ENCODE measurements at places on chromosomes 2 and 18. TPM values are rescaled to one million over a fixed set of nuclear protein-coding genes. Genes with fewer than 3 reads are reported as not detected.

DNA sequence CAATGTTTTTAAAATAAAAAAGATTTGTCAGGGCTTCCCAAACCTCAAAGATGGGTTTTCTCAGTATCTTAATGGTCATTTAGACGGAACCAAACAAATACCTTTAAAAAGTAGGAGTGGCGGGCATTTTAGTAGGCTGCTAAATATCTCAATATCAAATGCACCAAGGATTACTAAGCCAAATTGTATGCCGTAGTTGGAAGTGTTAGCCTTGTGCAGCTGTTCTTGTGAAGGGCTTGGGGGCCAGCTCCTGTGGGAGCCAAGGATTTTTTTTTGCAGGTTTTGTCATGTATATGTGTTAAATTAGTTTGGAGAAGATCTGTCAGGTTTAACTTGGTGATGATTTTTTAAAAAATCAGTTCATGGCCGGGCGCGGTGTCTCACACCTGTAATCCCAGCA is 52.1 kb downstream of the ACTR2 start:
- H3K4me3 ChIP-seq: no peak overlapping the region
- no peaks in the 10 kb centered on the region for H3K27me3 ChIP-seq
- H3K4me1 ChIP-seq: peaks cover 50% of the 10 kb centered on the region
- peaks cover 7% of the 10 kb centered on the region for H3K36me3 ChIP-seq
- DNase-seq: no peak

- H3K27me3 ChIP-seq: no peaks in the 10 kb centered on the region
- H3K4me1 ChIP-seq: no peaks in the 10 kb centered on the region
- no peaks in the 10 kb centered on the region for H3K36me3 ChIP-seq
- no peak for DNase-seq
- H3K4me3 ChIP-seq: no peak overlapping the region
These were observed 157.4 kb downstream of the ARL4C start for GRCh38 chr2:234339501-234339900.

DNA sequence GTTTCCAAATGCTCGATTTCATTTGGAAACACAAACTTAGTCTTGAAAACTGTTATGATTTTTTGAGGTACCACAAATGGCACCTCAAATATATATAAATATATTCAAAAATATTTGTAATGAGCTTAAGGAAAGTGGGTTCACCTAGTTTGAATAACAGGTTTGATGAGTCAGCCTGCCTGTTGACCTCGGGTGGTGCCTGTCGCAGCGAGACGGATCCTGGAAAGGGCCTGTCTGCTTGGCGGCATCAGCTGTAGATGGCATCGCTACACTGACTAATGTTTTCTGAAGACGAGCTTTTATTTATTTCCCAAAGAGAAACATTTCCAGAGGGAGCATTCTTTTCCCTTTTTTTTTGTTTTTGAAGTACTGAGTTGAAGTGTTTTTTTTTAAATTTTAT is 6.9 kb downstream of the ALLC start:
- no peak overlapping the region for H3K4me3 ChIP-seq
- no peaks in the 10 kb centered on the region for H3K36me3 ChIP-seq
- peak; percentile 15 for DNase-seq
- H3K27ac ChIP-seq: no peak overlapping the region

DNA sequence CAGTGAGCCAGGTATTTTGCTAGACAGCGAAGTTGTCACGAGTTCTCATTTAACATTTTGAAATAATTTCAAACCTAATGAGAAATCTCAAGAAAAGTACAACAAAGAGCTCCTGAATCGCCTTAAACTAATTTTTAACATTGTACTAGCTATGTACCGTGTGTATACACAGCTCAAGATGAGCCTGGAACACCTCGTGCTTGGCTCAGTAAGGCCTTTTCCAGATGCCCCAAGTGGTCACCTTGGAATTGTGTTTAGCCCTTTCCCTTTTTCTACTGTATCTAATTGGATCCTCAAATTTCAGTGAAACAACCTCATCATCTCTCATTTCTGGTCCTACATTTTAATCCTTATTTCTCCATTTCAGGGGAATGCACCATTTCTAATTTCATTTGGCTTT is 7.2 kb downstream of the PTPN4 start:
- H3K4me1 ChIP-seq: peaks cover 9% of the 10 kb centered on the region
- H3K27me3 ChIP-seq: no peaks in the 10 kb centered on the region
- H3K27ac ChIP-seq: no peak overlapping the region
- H3K4me3 ChIP-seq: no peak overlapping the region

ALPG gene
- total RNA-seq: not detected

DNA sequence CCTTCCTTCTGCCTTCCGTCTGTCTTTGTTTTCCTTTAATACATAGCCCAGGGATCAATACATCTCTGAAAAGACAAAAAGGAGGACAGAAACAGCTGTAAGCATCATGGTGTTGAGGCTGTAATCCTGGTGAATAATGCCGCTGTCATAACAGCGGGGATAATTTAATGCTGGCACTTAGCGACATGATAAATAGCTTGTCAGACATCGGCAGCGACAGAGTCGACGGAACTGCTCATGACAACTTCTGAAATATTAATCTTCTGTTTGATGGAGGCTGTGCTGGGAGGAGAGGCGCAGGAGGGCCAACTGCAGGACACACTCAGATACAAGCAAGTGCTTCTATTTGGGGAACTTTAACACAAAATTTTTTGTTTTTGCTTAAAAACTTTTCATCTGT is 602.2 kb downstream of the GALR1 start:
- H3K36me3 ChIP-seq: no peaks in the 10 kb centered on the region
- no peaks in the 10 kb centered on the region for H3K4me1 ChIP-seq
- no peak for DNase-seq
- H3K4me3 ChIP-seq: no peak overlapping the region
- H3K27ac ChIP-seq: no peak overlapping the region

DNA sequence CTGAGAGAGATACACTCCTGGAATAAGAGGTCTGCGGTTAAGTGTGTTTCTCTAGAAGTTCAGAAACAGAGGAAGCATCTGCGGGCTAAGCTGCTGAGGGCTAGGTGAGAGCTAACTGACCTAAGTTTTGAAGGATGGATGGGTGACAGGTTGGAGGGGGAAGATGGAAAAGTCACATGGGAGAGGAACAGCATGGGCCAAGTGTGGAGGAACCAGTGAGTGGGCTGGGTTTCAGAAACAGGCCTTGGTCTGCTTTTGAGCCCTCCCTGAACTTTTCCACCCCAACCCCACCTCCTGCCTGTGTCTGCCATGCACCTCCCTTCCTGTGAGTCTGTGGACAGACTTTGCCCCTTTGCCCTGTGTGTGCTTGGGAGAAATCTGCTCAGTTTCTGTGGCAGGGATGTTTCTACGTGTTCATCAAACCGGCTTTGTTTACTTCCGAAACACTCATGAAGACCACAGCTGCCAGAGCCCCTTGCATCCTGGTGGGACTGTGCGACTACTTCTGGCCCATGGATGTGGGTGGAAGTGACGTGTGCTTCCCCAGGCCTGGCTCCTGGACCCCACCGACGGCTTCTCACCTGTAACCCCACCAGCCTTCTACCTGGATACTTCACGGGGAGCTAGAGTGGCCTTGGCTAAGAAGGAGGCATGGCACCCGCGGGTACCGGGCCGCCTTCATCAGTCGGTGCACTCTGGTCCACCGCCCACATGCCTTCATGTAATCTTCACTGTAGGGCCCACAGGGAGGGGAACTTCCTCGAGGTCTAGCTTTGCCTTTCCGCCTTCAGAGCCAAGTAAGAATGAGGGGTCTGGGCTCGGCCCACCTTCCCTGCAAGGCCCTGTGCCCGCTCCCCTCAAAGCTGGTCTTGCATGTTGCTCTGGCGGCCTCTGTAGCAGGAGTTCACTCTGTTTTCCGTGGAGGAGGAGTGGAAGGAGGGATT is 1.4 kb upstream of the HPCAL1 start:
- H3K27me3 ChIP-seq: no peaks in the 10 kb centered on the region
- no peak overlapping the region for H3K27ac ChIP-seq
- no peak for DNase-seq
- H3K36me3 ChIP-seq: no peaks in the 10 kb centered on the region
- peak overlapping the region; percentile 28 for H3K4me3 ChIP-seq
- peaks cover 31% of the 10 kb centered on the region for H3K4me1 ChIP-seq

DNA sequence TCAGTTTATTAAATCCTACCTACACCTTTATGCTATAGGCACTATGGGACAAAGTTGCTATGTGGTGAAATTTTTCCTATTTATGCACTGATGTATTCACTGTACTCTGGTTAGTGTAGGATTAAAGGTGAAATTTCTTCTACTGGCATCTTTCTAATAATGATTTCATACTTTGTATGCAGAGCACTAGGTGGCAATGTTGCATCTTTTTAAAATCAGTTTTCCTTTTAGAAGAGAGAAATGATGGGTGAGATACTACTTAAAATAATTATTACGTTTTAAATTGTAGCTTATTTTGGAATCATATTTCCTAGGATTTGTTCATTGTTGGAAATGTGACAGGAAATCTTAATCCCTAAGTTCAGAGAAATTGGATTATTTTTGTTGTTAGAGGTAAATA is 150.9 kb downstream of the CD8B2 start:
- H3K4me1 ChIP-seq: peaks cover 9% of the 10 kb centered on the region
- H3K36me3 ChIP-seq: no peaks in the 10 kb centered on the region
- H3K4me3 ChIP-seq: no peak overlapping the region
- H3K27me3 ChIP-seq: peaks cover 27% of the 10 kb centered on the region

- peaks cover 17% of the 10 kb centered on the region for H3K36me3 ChIP-seq
- H3K27ac ChIP-seq: no peak overlapping the region
- no peaks in the 10 kb centered on the region for H3K27me3 ChIP-seq
- H3K4me3 ChIP-seq: no peak overlapping the region
- no peak for DNase-seq
These were observed 136.8 kb downstream of the ALPK2 start for GRCh38 chr18:58491773-58492752.

GRCh38 chr2:96866149-96866548 is 3.7 kb downstream of the SEMA4C start:
- no peak overlapping the region for H3K27ac ChIP-seq
- H3K4me3 ChIP-seq: no peak overlapping the region
- peaks cover 22% of the 10 kb centered on the region for H3K4me1 ChIP-seq

- peaks cover 2% of the 10 kb centered on the region for H3K4me1 ChIP-seq
- H3K27me3 ChIP-seq: no peaks in the 10 kb centered on the region
- H3K27ac ChIP-seq: no peak overlapping the region
- H3K36me3 ChIP-seq: no peaks in the 10 kb centered on the region
These were observed 95.6 kb downstream of the NUP35 start for GRCh38 chr2:183219888-183220287.

- H3K27me3 ChIP-seq: no peaks in the 10 kb centered on the region
- H3K36me3 ChIP-seq: no peaks in the 10 kb centered on the region
- H3K4me3 ChIP-seq: no peak overlapping the region
- peaks cover 5% of the 10 kb centered on the region for H3K4me1 ChIP-seq
- H3K27ac ChIP-seq: no peak overlapping the region
These were observed 50.8 kb downstream of the EMILIN2 start for GRCh38 chr18:2897448-2898185.

DNA sequence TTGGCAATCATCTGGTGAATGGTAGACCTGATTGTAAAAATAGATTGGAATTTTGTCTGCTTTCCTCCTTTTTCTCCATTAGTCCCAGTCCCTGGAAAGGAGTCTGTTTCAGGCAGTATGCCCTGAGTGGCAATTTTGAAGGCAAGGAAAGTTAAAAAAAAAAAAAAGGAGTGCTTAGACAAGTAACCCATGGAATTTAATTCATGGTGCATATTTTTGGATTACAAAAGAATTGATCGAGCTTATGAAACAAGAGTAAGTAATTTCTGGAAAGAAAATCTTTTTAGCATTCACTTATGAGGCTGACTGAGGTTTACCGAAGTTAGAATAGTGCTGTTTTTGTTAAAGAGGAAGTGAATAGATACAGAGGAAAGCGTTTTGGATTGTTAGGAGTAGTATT is 29.4 kb upstream of the TMEM178A start:
- DNase-seq: no peak
- H3K27ac ChIP-seq: no peak overlapping the region
- H3K4me3 ChIP-seq: no peak overlapping the region
- no peaks in the 10 kb centered on the region for H3K36me3 ChIP-seq
- no peaks in the 10 kb centered on the region for H3K27me3 ChIP-seq

GRCh38 chr2:215338883-215339679 is 27.2 kb downstream of the ATIC start:
- no peak overlapping the region for H3K27ac ChIP-seq
- H3K4me3 ChIP-seq: no peak overlapping the region
- H3K36me3 ChIP-seq: peaks cover 72% of the 10 kb centered on the region
- H3K4me1 ChIP-seq: no peaks in the 10 kb centered on the region
- DNase-seq: no peak

DNA sequence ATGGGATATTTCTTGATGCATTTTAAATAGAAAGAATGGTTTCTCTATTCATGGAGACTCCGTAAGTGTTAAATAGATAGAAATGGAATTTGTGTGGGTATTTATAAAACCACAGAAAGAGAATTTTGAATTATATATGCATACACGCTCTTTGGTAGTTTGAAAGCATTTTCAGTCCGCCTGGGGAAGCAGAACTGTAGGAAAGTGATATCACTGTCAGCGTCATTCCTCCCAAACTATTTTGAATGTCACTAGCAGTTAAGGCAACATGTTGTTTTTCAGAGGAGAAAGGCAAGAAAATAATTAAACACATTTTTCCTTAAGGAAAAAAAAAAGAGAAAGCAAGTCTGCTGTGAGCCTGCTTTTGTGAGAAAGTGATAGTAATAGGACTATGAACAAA is 8.7 kb upstream of the ERMN start:
- no peak overlapping the region for H3K4me3 ChIP-seq
- H3K27ac ChIP-seq: no peak overlapping the region
- peaks cover 18% of the 10 kb centered on the region for H3K27me3 ChIP-seq
- no peak for DNase-seq

DNA sequence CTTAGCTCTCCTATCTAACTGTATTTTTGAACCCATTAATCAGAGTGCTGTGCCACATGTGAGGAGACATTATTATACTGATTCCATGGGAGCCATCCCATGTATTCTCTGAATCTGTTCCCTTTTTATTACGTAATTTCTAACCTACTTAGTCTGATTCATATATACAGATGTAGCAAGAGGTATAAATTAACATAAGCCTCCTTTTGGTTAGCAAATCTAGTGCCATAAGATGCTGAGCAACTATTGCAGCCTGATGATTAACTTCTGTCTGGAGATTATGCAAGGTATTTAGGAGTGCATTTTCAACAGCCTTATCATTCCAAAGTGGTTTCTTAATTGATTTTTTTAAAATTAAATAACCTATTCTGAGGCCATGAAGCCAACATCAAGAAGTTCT is 114.1 kb upstream of the MSH2 start:
- peaks cover 30% of the 10 kb centered on the region for H3K4me1 ChIP-seq
- no peak overlapping the region for H3K4me3 ChIP-seq
- H3K27ac ChIP-seq: peak overlapping the region; percentile 52

- H3K4me1 ChIP-seq: peaks cover 3% of the 10 kb centered on the region
- H3K4me3 ChIP-seq: no peak overlapping the region
- H3K36me3 ChIP-seq: no peaks in the 10 kb centered on the region
- no peak for DNase-seq
- H3K27ac ChIP-seq: no peak overlapping the region
These were observed 279.1 kb downstream of the ZEB2 start for GRCh38 chr2:144240656-144241339.

All from osteocyte (in vitro differentiated cells).